ENCODE measurements at places on chromosomes 7 and 10.

GRCh38 chr7:115299397-115300037 is 377.6 kb downstream of the MDFIC start:
- DNase-seq: no peak

GRCh38 chr10:44564790-44565189 is 179.9 kb upstream of the CXCL12 start:
- DNase-seq: no peak

DNA sequence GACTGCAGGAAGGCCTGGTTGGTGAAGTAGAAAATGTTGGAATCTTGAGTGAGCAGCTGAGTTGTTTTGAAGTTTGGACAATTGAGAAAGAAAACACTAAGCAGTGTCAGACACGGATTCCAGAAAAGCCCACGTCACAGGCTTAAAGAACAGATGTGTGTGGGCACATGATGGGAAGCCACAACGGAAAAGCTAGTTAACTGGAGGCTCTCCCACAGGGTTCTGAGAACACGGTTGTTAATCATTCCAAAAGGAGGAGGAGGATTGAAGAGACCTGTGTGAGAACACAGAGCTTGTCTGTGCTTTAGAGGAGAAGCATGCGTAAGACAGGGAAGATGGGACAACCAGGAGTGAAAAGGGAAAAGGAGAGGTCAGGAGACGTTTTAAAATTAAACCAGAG is 42.6 kb downstream of the SHH start:
- DNase-seq: no peak

DNA sequence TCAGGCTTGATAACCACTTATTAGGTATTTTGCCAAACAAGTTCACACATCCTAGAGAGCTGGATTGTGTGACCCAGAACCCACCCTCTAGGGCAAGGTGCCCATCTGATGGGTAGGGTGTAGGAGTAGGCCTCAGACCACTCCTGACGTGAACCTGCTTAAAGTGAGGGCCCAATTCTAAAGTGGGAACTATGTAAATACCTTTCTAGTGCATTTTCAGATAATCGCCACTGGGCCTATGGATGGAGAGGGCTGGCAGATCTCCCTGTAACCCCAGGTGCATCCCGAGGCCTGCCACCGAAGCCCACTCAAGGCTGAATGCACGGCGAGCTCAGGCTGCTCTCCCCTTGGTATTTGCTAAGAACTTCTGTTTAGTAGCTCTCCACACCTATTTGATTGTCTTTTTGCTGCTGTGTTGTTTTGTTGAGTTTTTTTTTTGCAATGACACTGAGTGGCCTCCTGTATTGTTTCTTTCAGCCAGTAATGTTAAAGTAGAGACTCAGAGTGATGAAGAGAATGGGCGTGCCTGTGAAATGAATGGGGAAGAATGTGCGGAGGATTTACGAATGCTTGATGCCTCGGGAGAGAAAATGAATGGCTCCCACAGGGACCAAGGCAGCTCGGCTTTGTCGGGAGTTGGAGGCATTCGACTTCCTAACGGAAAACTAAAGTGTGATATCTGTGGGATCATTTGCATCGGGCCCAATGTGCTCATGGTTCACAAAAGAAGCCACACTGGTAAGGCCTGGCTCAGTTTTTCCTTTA is 71.7 kb downstream of the IKZF1 start:
- DNase-seq: no peak

- DNase-seq: no peak
These were observed 40.3 kb downstream of the COL13A1 start for GRCh38 chr10:69842020-69842419.

- no peak for DNase-seq
These were observed 140.8 kb upstream of the PTN start for GRCh38 chr7:137484326-137484725.

GRCh38 chr7:43469051-43469450 is 113.9 kb upstream of the STK17A start:
- no peak for DNase-seq

DNA sequence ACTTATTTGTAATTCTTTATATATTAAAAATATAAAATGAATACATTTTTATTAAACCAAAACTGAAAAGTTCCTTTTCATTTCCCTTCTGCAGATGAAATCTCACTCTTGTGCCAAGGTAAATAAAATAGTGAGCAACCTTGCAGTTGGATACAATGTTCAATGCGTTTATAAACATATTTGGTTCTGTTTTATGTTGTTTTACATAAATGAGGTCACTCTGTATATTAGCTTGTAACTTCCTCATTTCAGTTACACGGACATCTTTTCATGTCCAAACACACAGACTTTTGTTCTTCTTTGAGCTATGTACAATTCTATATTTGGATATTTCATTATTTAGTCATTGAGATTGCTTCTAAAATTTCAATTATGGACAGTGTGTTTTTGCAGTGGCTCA is 107.7 kb downstream of the BBS9 start:
- no peak for DNase-seq

GRCh38 chr7:29723599-29723998 is 82.7 kb upstream of the WIPF3 start:
- DNase-seq: no peak

GRCh38 chr7:39829028-39829427 is 121.0 kb upstream of the CDK13 start:
- DNase-seq: no peak

DNA sequence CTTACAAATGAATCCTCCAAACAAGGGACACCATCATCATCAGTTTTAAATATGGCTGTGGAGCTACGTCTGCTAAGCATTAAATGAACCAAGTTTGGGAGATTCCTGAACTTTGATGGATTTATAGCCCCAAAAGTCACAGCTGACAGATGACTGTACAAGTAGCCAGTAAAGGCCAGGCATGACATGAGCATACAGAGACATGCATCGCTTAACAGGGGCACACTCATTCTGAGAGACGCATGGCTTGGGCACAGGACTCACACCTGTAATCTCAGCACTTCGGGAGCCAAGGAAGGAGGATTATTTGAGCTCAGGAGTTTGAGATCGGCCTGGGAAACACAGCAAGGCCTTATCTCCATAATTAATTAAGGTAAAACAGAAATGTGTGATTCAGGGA is 166.2 kb downstream of the PARD3 start:
- DNase-seq: no peak

DNA sequence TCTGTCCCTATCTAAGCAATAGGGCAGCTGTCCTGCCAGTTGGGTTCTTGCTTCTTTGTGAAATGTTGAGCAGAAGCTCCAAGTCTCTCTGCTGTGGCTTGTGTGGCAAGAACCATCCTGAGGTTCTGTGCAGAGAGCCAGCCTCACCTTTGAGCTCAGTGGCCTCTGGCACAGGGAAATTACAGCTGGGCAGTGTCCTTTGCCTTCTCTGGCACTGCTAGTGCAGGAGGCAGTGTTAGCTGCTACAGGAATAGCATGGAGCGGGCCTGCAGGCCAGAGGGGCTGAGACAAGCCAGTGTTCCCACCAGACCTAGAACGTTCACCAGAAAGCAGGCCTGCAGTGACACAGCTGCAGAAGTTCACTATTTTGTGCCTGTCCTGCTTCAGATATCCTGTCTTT is 1.8 kb downstream of the PRXL2A start:
- DNase-seq: no peak

DNA sequence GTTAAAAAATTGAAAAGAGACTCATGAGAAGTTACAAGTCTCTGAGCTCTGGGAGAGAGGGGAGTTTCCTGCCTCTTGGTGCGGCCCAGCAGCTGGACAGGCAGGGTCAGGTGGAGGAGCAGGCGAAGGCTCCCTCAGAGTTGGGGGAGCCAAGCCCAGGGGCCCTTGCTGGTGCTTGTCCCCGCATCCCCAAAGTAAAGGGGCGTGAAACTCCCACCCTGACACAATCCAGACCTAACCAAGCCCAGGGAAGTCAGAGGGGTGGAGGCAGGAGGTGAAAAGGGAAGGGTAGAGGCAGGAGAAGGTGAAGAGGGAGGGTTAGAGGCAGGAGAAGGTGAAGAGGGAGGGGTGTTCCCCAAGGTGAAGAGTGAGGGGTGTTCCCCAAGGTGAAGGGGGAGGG is 322.8 kb downstream of the GLRX3 start:
- no peak for DNase-seq

GRCh38 chr7:91140982-91141381 is 123.3 kb upstream of the FZD1 start:
- no peak for DNase-seq

- DNase-seq: no peak
These were observed 1355.5 kb upstream of the LRRTM3 start for GRCh38 chr10:65570143-65571010.

DNA sequence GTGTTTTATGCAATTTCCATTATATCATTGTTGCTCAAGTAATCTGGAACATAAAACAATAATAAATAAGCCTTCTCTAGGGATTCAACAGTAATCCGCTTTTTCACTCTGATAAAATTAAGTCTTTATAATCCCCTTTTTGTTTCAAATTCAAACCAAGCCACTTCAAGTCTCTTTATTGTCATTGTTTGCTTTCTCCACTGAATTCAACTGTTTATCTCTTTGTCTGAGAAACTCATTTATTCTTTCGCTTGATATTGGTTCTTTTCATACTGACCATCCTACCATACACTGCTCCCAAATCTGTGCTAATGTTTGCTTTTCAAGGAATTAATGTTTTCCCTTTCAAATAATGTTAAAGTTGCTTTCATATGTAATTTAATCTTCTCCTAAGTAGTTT is 550.4 kb upstream of the PCDH15 start:
- no peak for DNase-seq

GRCh38 chr7:105244594-105244993 is 144.1 kb downstream of the SRPK2 start:
- no peak for DNase-seq
